ENCODE measurements at places on chromosomes 2 and 18.
A peak's percentile ranks its signal among the peaks of the same experiment; 100 is the strongest.

- DNase-seq, result no peak
Measured at GRCh38 chr2:55047677-55048299, 2.5 kb downstream of the RTN4 start.

GRCh38 chr2:122193622-122194021 lies 438.2 kb downstream of the TSN start:
- DNase-seq, result no peak

DNA sequence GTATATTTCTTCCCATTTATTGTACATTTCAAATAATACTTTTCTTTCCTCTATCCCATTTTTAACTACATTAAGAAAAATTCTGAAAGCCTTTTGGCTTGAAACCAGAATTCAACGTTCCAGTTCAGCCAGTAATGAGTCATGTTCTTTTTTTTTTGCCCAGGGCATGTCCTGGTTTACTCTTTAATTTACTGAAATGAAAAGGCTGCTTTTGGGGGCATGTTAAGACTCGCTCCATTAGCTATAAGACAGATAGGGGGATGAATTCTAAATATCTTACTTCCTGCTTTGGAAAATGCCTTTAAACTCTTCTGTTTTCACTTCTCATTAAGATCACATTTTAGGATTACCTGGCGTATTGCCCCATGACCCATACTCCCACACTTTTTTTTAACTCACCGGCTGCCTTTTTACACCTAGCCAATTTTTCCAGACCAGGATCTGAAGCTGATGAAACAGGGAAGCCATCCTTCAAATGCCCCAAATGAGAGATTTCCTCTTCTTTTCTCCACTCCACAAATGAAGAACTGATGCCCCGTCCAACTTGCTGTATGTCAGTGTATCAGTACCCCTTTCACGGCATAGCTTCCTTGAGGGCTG lies 585 bp downstream of the ABCA12 start:
- DNase-seq, result no peak

- no peak for DNase-seq
Measured at GRCh38 chr2:191115804-191116203, 35.0 kb downstream of the STAT4 start.

DNA sequence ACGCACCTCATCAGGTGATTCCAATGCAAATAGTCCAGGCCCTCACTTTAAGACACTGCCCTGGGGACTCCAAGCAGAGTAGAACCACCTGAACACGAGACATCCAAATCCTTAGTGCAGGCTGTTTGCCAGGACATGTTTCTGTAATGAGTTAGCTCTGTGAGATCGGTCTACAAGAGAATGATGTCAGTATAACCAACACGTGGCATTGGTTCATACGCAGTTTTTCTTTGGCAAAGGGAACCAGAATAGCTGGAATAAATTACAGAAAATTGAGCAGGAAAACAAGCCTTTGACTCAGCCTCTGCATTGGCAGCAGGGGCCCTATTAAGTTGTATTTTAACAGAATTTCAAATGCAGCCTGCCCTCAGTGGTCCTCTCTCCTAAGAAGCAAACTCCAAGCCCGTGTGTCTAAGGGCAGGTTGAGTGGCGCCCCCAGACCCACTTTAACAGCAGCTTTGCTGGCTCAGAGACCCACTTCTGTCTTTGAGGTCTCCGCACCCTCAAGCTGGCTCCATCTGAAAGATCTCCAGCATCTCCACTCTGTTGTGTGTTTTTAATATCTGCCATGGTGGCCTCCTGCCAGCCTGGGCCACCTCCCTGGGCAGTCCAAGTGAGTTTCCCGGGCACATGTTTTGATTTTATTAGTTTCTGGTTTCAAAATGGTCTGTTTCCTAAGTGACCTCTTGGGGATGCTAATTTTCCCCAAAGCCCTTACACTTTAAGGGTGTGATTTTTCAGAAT lies 61.3 kb downstream of the ALPK2 start:
- DNase-seq, result no peak

DNA sequence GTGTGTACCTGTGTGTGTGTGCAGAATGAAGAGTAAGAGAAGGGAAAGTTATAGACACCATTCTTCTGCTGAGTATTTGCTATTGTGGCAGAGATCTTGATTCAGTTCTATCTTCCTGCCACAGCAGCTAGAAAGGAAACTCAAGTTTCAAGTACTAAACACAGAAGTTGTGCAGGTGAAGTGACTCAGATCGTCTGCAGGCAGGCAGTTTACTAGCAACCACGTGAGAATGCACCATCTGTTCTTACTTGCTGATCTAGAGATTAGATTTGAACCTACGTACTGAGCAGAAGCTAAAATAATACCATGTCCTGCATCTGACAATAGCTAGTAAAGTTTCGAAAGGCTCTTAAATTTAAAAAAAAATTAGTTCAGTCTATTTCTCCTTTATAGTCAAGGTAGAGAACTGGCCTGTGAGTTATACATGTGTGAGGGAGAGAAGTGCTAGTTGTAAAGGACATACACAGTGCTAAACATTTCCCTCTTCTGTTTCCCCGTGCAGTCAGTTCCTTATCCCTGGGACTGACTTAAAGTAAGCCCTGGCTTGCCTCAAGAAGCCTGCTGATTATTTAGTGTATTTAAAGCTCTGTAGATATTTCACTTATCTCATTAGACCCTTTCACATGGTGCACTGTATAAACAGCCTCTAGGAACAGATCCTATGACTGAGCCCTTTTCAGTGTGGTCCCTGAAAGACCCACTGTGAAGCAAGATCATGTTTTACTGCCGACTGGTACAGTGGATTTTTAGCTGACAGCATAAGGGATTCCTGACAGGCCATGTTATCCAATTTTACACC lies 45.0 kb downstream of the SLC38A11 start:
- no peak for DNase-seq

GRCh38 chr2:31269087-31269486 lies 35.1 kb downstream of the EHD3 start:
- no peak for DNase-seq

DNA sequence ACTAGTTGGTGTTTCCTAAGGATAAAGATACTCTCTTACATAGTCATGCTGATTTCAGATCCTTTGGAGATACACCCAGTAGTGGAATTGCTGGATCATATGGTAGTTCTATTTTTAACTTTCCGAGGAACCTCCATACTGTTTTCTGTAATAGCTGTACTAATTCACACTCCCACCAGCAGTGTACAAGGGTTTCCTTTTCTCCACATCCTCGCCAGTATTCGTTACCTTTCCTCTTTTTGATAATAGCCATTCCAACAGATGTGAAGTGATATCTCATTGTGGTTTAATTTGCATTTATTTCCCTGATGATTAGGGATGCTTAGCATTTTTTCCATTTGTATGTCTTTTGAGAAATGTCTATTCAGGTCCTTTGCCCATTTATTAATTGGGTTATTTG lies 34.0 kb downstream of the ACTR2 start:
- no peak for DNase-seq

DNA sequence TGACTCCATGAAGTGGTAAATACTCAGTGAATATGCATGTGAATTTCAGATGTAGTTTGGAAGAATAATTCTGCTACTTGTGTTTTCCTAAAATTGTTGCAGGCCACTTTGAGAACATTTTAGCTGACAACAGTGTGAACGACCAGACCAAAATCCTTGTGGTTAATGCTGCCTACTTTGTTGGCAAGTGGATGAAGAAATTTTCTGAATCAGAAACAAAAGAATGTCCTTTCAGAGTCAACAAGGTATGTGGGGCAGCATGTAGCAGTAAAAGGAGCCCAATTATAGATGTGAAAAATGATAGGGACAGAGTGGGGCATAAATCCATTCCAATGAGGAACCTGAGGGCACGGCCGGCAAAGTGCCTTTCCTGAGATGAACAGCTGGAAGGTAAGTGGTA lies 16.1 kb downstream of the SERPINB5 start:
- DNase-seq, result no peak

DNA sequence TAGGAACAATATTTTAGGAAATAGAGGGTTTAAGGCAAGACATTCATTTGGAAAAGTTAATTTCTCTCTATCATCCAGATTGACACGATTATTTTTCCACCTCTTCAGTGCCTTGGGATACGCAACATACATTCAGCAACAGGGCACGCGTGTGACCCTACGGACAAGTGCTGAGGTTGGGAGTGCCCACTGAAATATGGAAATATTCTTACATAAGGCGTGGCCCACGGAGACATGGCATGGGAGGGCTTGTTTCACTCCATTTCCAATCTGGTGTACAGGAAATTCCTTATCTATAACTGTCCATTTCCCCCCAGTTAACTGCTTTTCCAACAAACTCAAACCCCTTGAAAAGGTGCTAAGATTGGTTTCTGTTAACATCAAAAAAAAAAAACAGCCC lies 20.9 kb upstream of the KIDINS220 start:
- no peak for DNase-seq

DNA sequence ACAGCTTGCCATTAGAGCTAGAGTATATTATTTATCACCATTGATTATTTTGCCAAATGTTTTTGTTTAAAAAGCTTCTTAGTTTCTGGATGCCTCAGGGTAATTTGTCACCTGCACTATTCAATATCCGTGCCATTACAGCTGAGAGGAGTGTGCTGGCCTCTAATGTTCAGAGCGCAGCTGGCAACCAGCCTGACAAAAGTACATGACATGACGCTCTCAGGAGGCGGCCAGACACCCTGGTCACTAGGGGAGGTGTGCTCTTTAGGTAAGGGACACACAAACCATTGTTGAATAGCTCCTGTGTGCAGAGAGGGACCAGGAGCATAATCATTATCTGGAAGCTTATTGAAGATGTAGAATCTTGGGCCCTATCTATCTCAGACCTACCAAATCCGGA lies 20.3 kb downstream of the LIMS1 start:
- no peak for DNase-seq

DNA sequence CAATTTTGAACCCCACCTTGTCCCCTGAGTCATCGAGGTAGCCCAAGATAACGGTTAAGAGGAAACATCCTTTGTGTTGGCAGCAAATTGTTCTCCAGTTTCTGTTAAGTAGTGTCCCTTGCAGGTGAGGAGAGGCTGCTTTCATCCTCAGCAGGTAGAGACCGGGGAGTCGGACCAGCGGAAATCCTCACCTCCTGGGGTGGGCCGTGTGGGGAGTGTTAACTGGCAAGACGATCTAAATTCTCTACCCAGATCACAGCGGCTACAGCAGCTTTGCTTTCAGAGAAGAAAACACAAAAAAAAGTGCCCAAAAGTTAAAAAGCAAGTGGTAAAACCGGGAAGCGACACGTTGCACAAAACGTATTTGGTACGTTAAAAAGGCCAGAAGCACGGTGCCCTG lies 63.2 kb downstream of the ADI1 start:
- no peak for DNase-seq

DNA sequence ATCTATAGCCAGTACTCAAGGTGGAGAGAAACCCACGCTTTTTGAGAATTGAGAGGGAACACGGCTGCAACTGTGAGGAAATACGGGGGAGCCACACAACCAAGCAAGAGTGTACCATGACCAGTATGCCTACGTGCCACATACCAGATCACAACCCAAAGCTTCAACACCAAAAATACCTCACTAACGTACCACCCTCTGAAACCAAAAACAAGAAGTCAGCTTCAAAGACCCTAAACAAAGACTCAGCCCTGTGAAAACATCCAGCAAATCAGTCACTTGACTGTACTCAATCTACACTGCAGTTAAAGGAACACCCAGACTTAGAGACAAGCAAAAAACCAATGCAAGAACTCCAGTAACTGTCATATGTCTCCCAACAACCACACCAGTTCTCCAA lies 17.0 kb downstream of the RNU4ATAC start:
- no peak for DNase-seq

- no peak for DNase-seq
Measured at GRCh38 chr2:100285691-100286090, 36.6 kb downstream of the LONRF2 start.

- no peak for DNase-seq
Measured at GRCh38 chr18:74116633-74117554, 30.7 kb downstream of the FBXO15 start.

DNA sequence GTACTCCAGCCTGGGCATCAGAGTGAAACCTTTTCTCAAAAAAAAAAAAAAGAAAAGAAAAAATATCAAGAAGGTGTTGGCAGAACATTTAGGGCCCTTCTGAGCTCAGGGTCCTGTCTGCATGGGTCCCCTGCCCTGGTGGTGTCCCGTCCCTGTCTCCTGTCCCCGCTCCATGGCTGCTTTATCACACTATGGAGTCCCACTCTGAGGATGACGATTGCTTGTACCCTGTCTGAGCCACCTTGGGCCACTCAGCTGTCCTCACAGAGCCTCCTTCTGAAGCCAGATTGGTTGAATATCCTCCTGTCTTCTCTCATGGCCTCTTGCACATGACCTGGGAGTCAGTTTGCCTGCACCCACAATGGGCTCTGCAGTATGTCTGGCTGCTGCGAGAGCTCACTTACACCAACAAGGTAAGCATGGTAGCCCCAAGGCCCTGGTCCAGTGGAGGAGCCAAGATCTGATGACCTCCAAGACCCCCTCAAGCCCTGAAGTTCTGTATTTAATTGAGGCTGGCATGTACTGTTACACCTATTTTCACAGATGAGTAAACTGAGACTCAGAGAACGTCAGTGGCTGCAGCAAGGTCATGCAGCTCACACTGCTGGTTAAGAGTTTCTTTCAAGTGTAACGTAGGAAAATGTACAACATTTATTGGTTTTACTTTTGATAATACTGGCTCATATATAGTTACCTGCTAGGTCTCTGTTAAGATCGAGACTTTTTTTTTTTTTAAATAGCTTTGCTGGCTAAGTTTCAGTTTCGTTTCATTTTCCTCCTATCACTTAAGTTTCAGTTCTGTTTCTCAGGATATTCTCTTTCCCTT lies 16.9 kb upstream of the ZCCHC2 start:
- peak; percentile 4 for DNase-seq

DNA sequence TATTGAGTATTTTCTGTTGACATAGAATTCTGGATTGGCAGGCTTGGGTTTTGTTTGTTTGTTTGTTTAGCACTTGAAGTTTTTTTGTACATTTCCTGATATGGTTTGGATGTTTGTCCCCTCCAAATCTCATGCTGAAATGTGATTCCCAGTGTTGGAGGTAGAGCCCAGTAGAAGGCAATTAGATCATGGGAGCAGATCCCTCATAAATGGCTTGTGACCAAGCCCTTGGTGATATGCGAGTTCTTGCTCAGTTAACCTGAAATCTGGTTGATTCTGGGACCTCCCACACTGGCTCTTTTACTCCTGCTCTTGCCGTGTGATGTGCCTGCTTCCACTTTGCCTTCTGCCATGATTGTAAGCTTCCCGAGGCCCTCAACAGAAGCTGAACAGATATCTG lies 98.0 kb downstream of the PTPN4 start:
- DNase-seq, result no peak

DNA sequence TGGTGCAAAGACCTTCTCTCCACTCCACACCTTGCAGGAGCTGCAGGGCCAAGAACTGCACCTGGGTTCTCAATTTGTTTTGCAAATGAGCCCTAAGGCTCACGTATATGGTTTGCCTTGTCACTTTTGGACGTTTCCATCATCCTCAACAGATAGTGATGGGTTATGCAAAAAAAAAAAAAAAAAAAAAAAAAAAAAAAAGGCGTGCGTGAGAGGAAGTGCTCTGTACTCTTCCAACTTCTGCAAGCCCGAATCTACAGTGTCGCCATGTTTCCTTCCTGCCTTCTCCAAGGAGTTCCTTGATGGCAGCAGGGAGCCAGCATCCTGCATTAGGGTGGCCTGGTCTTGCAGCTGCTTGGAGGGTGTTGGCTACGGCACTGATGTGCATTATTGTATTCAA lies 4.0 kb upstream of the INHBB start:
- no peak for DNase-seq

- DNase-seq, result no peak
Measured at GRCh38 chr2:201900362-201900761, 94.0 kb downstream of the CDK15 start.
